HS-5 (cell line): ENCODE measurements at places on chromosomes 13 and 19.

DNA sequence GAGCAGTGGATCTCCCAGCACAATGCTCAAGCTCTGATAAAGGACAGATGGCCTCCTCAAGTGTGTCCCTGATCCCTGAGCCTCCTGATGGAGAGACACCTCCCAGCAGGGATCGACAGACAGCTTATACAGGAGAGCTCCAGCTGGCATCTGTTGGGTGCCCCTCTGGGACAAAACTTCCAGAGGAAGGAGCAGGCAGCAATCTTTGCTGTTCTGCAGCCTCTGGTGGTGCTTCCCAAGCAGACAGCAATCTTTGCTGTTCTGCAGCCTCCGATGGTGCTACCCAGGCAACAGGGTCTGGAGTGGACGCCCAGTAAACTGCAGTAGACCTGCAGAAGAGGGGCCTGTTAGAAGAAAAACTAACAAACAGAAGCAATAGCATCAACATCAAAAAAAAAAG is 349.3 kb upstream of the SPRY2 start:
- DNase-seq, result no peak

DNA sequence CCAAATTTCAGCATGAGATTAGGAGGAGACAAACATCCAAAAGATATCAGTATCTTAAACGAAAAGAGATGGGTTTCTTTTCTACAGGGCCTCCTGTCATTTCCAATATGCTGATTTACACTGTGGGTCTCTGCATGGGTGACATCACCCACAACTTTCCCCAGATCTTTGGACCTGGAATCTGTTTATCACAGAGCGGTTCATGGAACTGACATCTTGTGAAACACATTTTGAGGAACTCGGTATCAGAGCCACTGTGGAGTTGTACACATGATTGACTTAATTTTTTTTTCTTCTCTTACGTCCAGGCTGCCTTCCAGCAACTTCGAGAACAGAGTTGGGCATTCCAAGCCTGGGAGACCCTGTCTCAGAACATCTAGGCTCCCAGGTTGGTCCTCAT is 80.2 kb upstream of the SERP2 start:
- DNase-seq, result no peak

- peak; percentile 30 for DNase-seq
These were observed 207.8 kb downstream of the DCLK1 start for GRCh38 chr13:35923347-35923746.

DNA sequence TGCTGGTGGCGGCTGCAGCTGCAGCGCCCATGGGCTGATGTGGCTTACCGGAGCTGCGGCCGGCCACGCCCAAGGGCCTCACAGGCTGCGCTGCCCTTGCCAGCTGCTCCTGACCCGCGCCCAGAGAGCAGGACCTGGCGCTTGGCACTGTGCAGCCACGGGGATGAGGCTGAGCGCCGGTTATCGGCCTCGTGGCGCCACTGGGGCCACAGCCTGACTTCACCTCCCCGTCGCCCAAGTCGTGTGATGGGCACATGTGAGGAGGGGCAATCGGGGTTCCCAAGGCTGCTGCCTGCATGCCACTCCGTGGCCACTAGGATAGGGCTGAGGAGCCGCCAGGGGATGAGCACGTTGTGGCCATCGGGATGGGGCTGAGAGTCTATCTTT is 77.2 kb upstream of the PABPC3 start:
- DNase-seq, result no peak

- no peak for DNase-seq
These were observed 1.0 kb upstream of the MYH14 start for GRCh38 chr19:50202386-50202785.

- no peak for DNase-seq
These were observed 15.9 kb upstream of the CELF5 start for GRCh38 chr19:3208317-3209207.

- no peak for DNase-seq
These were observed 63.7 kb downstream of the KL start for GRCh38 chr13:33079960-33080359.

DNA sequence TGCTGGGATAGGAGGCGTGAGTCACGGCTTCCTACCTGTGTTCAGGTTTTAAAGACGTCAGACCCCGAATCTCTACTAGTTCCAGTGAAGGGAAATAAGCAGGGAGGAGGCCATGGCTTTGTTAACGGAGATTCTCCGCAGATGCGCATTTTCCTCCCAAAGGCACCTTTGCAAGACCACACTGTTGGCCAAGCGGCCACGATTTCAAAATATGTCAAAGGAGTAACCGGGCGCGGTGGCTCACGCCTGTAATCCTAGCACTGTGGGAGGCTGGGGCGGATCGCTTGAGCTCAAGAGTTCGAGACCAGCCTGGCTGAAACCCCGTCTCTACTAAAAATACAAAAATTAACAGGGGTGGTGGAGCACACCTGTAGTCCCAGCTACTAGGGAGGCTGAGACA is 21.9 kb downstream of the ZNF763 start:
- DNase-seq, result no peak

GRCh38 chr19:7395360-7396066 is 46.8 kb downstream of the ARHGEF18 start:
- no peak for DNase-seq

GRCh38 chr13:66430269-66430668 is 799.9 kb downstream of the PCDH9 start:
- no peak for DNase-seq

- DNase-seq, result no peak
These were observed 44.3 kb upstream of the SLC15A1 start for GRCh38 chr13:98796798-98797197.

GRCh38 chr13:29515372-29515771 is 80.1 kb downstream of the SLC7A1 start:
- DNase-seq, result no peak

DNA sequence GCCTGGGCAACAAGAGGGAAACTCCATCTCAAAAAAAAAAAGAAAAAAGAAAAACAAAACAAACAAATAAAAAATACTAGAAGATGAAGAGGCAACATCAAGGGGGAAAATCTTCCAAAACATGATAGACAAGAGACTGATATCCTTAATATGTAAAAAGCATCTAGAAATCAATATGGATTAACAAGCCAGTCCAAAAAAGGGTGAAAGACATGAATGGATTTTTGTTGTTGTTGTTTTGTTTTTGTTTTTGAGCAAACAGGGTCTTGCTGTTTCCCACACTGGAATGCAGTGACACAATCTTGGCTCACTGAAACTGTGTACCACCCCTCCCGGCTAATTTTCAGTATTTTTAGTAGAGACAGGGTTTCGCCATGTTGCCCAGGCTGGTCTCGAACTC is 4.0 kb upstream of the TINCR start:
- no peak for DNase-seq

DNA sequence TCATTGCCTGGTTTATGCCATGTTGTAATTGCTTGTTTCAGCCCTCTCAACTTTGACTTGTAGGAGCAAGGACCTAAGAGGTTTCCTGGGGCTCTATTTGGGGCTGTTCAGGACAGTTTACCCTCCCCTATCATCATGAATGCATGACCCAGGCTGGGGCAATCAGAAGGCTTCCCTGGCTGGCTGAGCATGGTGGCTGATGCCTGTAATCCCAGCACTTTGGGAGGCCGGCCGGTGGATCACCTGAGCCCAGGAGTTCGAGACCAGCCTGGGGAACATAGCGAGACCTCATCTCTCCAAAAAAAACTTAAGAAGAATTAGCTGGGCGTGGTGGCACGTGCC is 6.1 kb upstream of the LSM4 start:
- no peak for DNase-seq

- no peak for DNase-seq
These were observed 4.0 kb downstream of the PIK3R2 start for GRCh38 chr19:18156841-18157464.

GRCh38 chr19:47623151-47623920 is 14.4 kb downstream of the BICRA start:
- no peak for DNase-seq

- DNase-seq, result no peak
These were observed 1.3 kb upstream of the CCNE1 start for GRCh38 chr19:29810504-29810871.

DNA sequence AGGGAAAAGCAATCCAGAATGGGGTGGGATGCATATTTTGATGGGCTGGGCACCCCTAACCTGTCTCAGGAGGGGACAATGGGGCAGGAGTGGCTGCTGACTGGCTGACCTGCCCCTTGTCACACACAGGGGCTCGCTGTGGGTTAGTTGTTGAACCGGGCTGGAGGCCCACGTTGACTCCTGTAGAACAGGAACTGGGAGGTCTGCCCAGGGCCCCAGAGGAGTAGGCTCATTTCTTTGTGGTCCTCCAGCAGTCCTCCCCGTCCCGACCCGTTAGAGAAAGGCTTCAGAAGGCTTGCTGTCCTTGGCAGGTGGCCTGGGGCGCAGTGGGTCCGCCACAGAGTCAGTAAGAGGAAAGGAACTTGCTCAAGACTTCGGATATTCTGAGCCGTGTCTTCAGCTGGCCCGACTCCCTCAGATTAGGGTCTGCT is 70.1 kb downstream of the COL4A1 start:
- no peak for DNase-seq

DNA sequence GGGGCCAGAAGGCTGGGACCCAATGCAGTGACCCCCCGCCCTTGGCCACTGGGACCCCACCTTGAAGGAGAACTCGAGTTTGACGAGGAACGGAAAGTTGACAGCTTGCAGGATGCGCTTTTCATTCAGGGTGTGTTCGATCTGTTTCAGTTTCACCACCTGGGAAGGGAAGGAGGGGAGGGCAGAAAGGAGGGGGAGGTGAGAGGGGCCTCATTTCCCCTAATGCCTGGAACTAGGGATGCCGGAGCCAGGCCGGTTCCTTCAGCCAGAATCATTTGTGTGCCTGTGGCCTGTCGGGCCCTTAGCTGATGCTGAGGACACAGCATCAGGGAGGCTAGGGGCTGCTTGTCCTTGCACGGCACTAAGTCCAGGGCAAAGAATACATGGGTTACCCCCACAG is 12.2 kb upstream of the SAMD1 start:
- DNase-seq, result no peak

GRCh38 chr13:86601351-86601750 is 802.1 kb upstream of the SLITRK6 start:
- no peak for DNase-seq

DNA sequence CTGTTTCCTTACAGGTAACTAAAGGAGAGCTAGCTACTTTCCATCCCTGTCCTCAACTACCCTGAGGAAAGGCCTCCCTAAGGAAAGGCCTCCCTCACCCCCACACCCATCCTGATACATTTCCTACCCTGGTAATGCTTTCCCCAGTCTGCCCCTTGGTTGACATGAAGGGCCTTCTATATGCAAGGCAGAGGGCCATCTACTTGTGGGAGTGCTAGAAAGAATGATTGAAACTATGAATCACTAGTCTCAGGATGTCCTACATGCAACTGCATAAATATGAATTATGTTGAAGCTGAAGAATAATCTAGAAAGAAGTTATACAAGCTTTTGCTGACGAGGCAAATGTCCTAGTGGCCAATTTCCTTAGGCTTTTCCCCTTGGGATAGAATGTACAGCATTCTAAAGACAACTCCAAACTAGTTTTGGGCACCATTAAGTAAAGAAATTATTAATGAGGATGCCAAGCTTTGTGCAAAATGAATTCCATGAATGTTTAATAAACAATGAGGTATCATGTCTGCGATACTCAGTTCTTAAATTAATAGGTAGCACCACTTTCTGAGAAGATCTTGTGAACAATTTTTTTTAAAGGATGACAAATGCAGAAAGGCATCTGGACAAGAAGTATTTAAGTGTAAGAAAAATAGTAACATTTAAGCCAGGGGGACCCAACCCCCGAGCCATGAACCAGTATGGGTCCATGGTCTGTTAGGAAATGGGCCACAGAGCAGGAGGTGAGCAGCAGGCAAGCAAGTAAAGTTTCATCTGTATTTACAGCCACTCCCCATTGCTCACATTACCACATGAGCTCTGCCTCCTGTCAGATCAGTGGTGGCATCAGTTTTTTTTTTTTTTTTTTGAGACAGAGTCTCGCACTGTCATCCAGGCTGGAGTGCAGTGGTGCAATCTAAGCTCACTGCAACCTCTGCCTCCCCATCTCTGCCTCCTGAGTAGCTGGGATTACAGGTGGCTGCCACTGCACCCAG is 223.0 kb downstream of the LHFPL6 start:
- no peak for DNase-seq

DNA sequence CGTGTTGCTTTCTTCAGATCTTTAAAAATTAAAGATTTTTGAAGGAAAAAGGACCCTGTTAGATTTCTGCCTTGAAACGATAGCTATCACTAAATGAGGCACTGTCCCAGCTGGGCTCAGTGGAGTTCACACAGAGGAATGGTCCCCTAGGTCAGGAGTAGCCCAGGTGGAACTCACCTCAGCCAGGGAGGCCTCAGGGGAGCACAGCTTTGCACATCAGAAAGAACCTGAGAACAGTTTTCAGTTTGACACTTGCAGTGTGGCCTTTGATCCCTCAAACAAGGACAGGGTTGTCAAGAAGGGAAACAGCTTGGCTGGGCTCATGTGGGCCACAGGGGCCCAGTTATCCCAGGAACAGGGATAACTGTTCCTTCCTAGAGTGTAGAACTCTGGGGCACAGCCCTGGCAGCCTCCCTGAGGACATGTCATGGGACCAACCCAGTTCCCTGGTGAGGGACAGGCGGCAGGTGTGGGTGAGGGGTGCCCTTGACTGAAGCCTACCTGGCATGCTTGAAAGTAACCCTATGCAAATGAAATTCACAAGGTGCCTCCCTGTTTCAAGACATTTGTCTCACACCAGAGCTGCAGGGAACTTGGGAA is 59.4 kb downstream of the CHST8 start:
- no peak for DNase-seq

- no peak for DNase-seq
These were observed 309.8 kb upstream of the ZNF507 start for GRCh38 chr19:32035626-32036025.

DNA sequence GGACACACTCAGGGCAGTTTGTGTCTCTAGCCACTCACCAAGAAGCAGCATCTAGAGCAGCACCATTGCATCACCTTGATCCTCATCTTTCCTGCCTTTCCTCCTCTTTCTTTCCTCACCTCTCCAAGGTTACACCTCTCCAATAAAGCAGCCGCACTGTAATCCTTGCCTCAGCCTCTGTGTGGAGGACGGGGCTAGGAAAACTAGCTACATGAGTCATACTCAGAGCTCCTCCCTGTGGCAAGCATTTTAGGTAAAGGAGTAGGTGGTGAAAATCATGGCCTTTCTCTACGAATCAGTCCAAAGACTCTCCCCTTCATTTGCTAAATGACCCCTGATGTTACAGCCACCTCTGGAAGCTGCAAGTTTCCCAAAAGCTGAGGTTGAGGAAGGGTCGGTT is 108.9 kb downstream of the DNAJC15 start:
- no peak for DNase-seq

- peak; percentile 30 for DNase-seq
These were observed 714 bp downstream of the POLRMT start for GRCh38 chr19:632579-633067.

GRCh38 chr13:24887759-24888158 is 123.8 kb downstream of the RNF17 start:
- no peak for DNase-seq
